ENCODE measurements at places on chromosomes 2 and 18. TPM values are rescaled to one million over a fixed set of nuclear protein-coding genes. Genes with fewer than 3 reads are reported as not detected.

- H3K4me3 ChIP-seq = no peak overlapping the region
- peak overlapping the region; percentile 52 for H3K27ac ChIP-seq
- H3K36me3 ChIP-seq = no peaks in the 10 kb centered on the region
- H3K27me3 ChIP-seq = no peaks in the 10 kb centered on the region
Measured at GRCh38 chr2:145752091-145752806, 1232.3 kb upstream of the ZEB2 start.

DNA sequence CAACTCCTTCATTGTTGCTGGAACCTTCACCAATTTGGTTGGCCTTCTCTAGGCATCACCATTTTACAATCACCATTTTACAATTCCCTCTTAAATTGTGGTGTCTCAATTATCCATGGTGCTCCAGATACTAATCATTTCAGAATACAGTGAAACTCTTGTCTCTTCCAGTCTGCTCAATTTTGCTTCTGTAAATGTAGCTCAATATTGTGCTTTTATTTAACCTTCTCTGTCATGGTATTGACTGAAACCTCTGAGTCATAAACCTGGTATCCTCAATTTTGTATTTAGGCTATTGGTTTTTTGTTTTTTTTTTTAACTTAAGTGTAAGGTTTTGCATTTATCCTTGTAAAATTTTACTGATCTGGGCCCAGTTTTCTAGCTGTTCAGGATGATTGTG lies 16.1 kb downstream of the STRADB start:
- no peak for DNase-seq
- H3K4me3 ChIP-seq = no peak overlapping the region
- no peak overlapping the region for H3K27ac ChIP-seq
- no peaks in the 10 kb centered on the region for H3K27me3 ChIP-seq
- H3K4me1 ChIP-seq = no peaks in the 10 kb centered on the region

GRCh38 chr2:171923206-171923605 lies 945 bp downstream of the HAT1 start:
- peaks cover 6% of the 10 kb centered on the region for H3K4me1 ChIP-seq
- peak; percentile 6 for DNase-seq
- H3K27me3 ChIP-seq = no peaks in the 10 kb centered on the region
- peaks cover 11% of the 10 kb centered on the region for H3K36me3 ChIP-seq

GRCh38 chr18:58251416-58251815 lies 207.4 kb downstream of the NEDD4L start:
- H3K27me3 ChIP-seq = no peaks in the 10 kb centered on the region
- DNase-seq = no peak
- no peak overlapping the region for H3K4me3 ChIP-seq
- no peak overlapping the region for H3K27ac ChIP-seq
- no peaks in the 10 kb centered on the region for H3K36me3 ChIP-seq

DNA sequence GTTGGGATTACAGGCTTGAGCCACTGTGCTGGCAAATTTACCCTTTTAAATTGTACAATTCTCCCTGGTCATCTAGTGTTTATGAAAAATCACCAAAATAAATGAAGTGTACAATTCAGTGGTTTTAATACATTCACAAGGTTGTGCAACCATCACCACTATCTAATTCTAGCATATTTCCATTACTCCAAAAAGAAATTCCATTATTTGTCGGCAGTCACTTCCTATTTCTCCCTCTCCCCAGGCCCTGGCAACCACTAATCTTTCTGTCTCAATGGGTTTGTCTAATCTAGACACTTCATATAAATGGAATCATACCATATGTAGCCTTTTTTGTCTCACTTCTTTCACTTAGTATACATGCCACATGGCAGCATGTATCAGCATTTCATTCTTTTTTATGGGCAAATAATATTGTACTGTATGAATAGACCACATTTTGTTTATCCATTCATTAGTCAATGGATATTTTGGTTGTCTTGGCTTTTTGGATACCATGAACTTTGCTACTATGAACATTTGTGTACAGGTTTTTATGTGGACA lies 12.6 kb upstream of the POLE4 start:
- H3K36me3 ChIP-seq = no peaks in the 10 kb centered on the region
- no peak overlapping the region for H3K4me3 ChIP-seq
- H3K4me1 ChIP-seq = no peaks in the 10 kb centered on the region
- no peak for DNase-seq
- no peaks in the 10 kb centered on the region for H3K27me3 ChIP-seq

DNA sequence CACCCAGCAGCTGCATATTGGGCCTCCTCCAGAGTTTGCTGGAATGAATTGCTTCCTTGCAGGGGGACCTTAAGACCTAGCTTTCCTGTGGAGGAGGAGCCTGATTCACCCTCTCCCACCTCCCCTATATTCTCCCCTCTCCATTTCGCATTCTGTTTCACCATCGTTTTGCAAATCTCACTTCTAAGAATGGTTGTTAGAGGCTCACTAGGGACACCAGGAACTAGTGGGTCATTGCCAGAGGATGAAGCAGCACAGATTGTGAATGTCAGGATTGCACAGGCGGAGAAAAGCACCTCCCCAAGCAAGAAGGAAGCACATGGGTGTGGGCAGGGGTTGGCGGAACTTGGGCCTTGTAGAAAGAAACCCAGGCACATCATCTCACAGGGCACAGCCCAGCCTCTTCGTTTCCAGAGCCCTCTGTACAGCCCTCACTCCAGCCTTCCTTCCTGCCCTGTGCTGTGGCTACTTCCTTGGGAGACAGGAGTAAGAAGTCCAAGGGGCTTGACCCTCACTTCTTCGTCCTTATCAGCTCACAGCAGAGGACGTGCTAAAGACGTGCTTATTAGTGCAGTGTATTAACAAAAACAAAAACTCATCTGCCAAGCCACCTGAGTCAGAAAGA lies 63.4 kb downstream of the TACR1 start:
- no peaks in the 10 kb centered on the region for H3K36me3 ChIP-seq
- no peak for DNase-seq
- H3K27ac ChIP-seq = no peak overlapping the region
- no peaks in the 10 kb centered on the region for H3K4me1 ChIP-seq
- H3K27me3 ChIP-seq = no peaks in the 10 kb centered on the region
- no peak overlapping the region for H3K4me3 ChIP-seq

- H3K27me3 ChIP-seq = no peaks in the 10 kb centered on the region
- no peak overlapping the region for H3K4me3 ChIP-seq
- H3K4me1 ChIP-seq = peaks cover 15% of the 10 kb centered on the region
- no peak overlapping the region for H3K27ac ChIP-seq
- no peaks in the 10 kb centered on the region for H3K36me3 ChIP-seq
Measured at GRCh38 chr2:164793529-164793928, 48.1 kb downstream of the COBLL1 start.

DNA sequence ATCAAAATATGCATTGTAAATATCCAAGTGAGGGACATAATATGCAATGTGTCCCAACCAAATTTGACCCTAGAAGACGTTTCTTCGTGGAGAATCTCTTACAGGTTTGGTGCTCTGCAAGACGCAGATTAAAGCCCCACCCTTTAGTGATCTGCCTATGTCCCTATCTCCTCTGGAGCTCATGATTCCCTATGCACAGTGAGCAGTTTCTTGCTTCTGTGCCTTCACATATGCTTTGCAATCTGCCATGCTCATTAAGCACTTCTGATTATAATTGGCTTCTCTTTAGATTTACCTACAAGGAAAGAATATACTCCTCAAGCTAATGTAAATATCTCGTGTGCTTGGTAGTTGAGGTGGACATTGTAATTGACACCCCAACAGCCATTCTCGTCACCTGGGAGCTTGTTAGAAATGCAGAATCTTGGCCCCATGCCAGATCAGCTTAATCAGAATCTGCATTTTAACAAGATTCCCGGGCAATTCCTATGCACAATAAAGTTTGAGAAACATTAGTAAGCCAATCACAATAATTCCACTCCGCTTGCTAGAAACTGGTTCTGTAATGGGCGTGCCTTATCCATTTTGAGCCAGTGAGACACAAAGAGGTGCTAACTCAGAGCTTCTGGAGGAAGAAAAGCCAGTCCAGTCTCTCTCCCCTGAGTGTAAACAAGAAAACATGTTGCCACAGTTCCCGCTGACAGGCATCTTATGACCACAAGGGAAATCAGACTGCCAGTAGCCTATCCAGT lies 2.8 kb upstream of the PUM2 start:
- peaks cover 29% of the 10 kb centered on the region for H3K4me1 ChIP-seq
- no peak overlapping the region for H3K4me3 ChIP-seq
- no peak overlapping the region for H3K27ac ChIP-seq
- H3K36me3 ChIP-seq = no peaks in the 10 kb centered on the region
- H3K27me3 ChIP-seq = no peaks in the 10 kb centered on the region
- no peak for DNase-seq

DNA sequence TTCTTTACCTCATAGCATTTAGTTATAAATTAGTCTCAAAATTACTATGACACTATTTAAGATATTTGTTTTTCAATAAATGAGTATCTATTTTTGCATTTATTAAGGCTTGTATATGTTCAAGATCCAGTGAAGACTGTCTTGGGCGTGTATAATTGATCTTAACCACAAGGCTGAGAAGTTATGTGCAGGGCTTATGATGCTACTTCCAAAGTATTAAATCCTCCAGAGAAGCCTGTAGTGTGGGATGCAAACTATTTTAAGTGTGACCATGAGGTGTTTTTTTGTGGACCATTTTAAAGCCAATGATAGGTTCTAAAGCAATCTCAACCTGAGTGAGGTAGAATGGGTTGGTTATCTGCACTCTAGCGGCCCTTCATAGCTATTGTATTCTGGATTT lies 219.9 kb downstream of the ZNF407 start:
- H3K27ac ChIP-seq = no peak overlapping the region
- no peak overlapping the region for H3K4me3 ChIP-seq
- H3K27me3 ChIP-seq = no peaks in the 10 kb centered on the region
- H3K36me3 ChIP-seq = no peaks in the 10 kb centered on the region

DNA sequence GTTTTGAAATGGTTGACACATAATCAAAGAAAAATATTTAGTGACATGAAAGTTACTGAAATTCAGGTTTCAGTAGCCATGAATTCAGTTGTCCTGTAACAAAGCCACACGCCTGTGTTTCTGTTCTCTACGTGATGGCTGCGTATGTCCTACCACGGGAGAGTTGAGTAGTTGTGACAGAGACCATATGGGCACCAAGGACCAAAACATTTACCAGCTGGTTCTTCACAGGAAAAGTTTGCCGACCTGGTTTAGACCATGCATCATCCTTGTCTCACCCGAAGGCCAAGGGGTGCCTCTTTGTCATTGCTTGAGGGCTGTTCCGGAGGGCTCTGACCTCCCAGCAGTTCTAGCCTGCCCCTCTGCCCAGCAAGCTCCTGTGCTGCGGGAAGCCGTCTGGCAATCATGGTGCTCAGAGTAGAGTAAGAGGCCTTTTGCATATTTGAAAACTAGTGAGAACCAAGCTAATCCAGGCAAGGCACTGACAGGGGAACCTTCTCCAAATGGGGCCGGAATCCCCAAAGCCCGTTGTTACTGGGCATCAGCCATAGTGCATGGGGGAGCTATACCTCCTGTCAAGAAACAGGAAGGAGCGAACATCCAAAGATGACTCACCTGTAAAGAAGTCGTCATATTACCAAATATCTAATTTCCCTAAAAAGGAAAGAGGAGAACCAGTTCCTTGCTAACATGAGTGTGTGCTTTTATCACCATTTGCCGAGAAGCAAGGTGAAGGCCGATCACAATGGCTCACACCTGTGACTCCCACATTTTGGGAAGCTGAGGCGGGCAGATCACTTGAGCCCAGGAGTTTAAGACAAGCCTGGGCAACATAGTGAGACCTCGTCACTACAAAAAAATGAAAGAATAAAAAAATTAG lies 92.6 kb upstream of the RAB12 start:
- H3K27ac ChIP-seq = no peak overlapping the region
- H3K36me3 ChIP-seq = no peaks in the 10 kb centered on the region
- H3K4me3 ChIP-seq = no peak overlapping the region
- no peak for DNase-seq

DNA sequence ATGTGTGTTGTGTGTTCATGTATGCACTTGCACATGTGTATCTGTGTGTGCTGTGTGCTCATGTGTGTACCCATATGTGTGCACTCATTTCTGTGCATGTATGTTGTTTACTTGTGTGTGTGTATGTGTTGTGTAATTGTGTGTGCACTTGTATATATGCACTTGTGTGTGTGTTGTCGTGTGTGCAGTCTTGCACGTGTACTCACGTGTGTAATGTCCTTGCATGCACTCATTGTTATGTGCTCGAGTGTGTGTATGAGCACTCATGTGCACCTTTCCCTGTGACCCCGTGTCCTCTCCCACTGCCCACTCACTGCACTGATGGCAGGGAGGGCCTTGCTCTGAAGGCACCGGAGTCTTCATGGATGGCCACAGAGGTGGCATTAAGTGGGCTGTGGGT lies 92.0 kb downstream of the SMIM21 start:
- H3K27me3 ChIP-seq = no peaks in the 10 kb centered on the region
- no peaks in the 10 kb centered on the region for H3K36me3 ChIP-seq
- no peaks in the 10 kb centered on the region for H3K4me1 ChIP-seq
- H3K27ac ChIP-seq = no peak overlapping the region
- no peak for DNase-seq
- no peak overlapping the region for H3K4me3 ChIP-seq

GRCh38 chr2:37181726-37182684 lies 6.5 kb downstream of the SULT6B1 start:
- DNase-seq = no peak
- peak overlapping the region; percentile 68 for H3K27ac ChIP-seq
- no peaks in the 10 kb centered on the region for H3K27me3 ChIP-seq
- H3K4me3 ChIP-seq = no peak overlapping the region
- peaks cover 16% of the 10 kb centered on the region for H3K4me1 ChIP-seq

DNA sequence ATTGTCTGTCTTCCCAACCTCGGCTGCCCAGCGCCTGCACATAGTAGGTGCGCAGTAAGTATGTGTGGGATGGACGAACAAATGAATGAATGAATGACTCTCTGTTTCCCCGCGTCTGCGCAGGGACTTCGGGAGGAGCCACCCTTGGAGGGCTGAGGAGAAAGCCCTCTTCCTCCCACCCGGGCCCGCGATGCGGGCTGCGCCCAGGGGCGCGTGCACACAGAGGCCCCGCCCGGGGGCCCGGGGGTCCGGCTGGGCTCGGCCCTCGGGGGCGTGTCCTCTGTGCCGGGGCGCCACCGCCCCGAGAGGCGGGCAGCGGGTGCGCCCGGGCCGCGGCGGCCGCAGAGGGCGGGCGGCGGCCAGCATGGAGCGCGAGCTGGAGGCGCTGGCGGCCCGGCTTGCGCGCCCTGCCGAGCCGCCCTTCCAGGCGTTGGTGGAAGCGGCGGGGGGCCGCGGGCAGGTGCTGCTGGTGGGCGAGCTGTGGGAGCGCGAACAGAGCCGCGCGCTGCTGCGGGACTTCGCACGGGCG lies at the start of gene C2orf72:
Gene C2orf72 (plus strand): TSS at position 322 of the 529 bp plus-strand sequence. CDS start 43 bp downstream, at position 365.
- peak; percentile 52 for DNase-seq
- no peaks in the 10 kb centered on the region for H3K4me1 ChIP-seq
- no peak within 1 kb of the TSS for H3K27ac ChIP-seq
- H3K4me3 ChIP-seq = peak within 1 kb of the TSS; percentile 77
- peaks cover 66% of the 10 kb centered on the region for H3K27me3 ChIP-seq

MYO3B gene
- 0.10 TPM for polyA plus RNA-seq

TMEM182 gene
- polyA plus RNA-seq = 2.9 TPM

CXCR4 gene
- 2.5 TPM for polyA plus RNA-seq

SETBP1 gene
- 1.6 TPM for polyA plus RNA-seq

DSG1 gene
- not detected for polyA plus RNA-seq

ACTR2 gene
- 69.8 TPM for polyA plus RNA-seq
